ENCODE measurements at places on chromosomes 1 and 21. TPM values are rescaled to one million over a fixed set of nuclear protein-coding genes. Genes with fewer than 3 reads are reported as not detected.

Gene AMPD1
- not detected for total RNA-seq

Gene DENND2D
- 2.7 TPM for total RNA-seq

Gene OR2T10
- not detected for total RNA-seq

Gene HAO2
- not detected for total RNA-seq

Gene CDC20
- total RNA-seq, result 1.5 TPM

Gene SH2D5
- not detected for total RNA-seq

DNA sequence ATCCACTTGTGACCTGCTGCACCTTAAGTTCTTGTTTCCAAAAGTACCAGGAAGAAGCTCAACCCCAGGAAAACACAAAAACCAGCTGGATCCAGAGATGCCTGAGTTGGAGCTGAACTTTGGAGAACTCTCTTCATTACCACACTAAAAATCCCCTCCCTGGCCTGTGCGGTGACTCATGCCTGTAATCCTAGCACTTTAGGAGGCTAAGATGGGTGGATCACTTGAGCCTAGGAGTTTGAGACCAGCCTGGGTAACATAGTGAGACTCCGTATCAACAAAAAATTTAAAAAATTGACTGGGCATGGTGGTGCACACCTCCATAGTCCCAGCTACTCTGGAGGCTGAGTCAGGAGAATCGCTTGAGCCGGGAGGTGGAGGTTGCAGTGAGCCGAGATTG lies 6.2 kb downstream of the MAP1LC3C start:
- no peak for DNase-seq

- DNase-seq, result no peak
These were observed 405.5 kb downstream of the MATN1 start for GRCh38 chr1:30317921-30318320.

GRCh38 chr1:26359981-26360806 lies 6.3 kb upstream of the CRYBG2 start:
- DNase-seq, result no peak

DNA sequence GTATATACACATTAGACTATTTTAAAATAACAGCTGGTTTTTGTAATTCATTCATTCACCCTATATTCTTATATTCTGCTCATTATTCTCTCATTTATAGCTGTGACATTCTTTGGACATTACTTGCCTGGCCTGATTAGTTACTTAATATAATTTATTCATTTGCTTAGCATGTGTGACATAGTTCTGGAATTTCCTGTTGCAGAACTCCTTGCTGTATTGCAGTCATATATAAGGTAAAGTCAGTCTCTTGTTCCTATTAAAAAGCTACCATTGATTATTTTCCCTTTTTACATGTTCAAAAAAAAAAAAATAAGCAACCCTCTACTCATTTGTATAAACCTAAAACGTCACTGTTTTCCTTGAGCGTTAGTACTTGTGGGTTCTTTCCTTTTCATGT lies 23.9 kb downstream of the GNAT2 start:
- no peak for DNase-seq

DNA sequence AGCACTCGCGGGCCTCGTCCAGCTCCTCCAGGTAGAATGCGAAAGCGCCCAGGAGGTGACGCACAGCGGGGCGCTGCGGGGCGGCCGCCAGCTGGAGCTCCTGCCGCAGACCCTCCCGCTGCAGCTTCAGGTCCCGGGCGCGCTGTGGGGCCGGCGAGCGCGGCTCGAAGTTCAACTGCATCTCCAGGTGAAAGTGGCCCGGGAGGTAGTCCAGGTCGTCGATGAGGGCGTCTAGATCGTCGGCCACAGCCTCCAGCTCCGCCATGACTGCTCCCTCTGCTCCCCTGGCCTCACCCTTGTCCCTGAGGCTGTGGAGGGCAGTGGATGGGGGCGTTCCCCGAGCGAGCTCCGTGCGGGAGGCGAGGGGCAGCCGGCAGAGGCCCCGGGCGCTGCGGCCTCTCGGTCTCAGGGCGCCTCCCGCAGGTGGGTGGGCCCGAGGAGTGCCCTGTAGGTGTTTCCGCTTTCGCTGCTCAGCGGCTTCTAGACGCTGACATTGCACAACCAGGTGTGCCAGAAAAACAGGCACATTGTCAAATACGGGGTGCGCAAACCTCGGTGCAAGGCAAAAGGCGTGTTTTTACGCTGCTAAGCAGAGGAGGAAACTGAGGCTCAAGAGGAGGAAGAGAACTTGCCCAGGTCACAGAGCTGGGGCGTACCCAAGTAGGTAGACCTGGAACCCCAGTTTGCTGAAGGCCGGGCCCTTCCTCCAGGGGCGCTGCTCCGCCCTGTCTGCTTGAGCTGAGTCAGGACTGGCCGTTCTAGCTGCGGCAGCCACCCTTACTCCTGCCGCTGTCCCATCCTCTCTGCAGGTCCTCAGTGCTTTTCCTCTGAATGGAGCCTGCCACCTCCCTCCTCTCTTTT lies at the start of gene TTC22:
Gene TTC22, minus strand, starts transcription at position 425 of the 861 bp plus-strand sequence. Its CDS starts 160 bp downstream, at position 265.
- DNase-seq, result no peak
